Stimulated activated naive CD4-positive, alpha-beta T cell (primary cell): ENCODE measurements at places on chromosomes 1 and 21.

DNA sequence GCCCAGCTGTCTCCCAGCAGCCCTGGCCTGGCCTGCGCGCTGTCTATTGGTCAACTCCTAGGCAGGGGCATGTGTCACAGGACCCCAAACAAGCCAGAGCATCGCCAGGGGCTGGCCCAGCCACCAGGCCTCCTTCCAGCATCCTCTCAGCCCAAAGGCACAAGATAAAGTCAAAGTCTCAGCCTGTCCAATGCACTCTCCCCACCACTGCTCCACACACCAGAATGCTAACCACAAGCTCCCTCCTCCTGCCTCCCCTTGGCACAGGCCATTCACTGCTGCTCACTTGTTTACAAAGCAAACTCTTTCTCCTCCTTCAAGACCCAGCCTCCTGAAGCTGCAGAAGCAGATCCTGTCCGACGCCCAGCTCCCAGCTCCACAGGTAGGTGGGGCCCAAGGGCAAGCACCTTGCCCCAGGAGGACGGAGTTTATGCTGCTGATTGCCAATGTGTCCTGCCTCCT, 133.4 kb downstream of the DMRTB1 start:
- DNase-seq = no peak

DNA sequence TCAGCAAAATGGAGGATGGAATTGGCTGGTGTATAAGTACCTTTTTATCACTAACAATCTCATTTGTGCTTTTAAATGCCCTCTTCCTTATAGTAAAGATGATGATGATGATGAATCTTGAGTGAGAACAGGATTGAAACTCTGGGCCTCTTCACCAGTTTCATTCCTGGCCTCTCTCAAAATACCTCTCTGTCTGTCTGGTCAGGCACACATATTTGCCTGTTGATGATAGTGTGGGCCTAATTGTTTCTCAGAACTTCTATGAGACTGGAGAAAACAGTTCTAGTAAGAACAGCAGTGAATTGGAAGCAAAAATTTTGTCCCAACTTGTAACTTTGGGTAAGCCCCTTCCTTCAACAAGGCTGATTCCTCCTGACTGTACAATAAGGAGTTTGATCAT, 94.4 kb upstream of the RGS4 start:
- no peak for DNase-seq

DNA sequence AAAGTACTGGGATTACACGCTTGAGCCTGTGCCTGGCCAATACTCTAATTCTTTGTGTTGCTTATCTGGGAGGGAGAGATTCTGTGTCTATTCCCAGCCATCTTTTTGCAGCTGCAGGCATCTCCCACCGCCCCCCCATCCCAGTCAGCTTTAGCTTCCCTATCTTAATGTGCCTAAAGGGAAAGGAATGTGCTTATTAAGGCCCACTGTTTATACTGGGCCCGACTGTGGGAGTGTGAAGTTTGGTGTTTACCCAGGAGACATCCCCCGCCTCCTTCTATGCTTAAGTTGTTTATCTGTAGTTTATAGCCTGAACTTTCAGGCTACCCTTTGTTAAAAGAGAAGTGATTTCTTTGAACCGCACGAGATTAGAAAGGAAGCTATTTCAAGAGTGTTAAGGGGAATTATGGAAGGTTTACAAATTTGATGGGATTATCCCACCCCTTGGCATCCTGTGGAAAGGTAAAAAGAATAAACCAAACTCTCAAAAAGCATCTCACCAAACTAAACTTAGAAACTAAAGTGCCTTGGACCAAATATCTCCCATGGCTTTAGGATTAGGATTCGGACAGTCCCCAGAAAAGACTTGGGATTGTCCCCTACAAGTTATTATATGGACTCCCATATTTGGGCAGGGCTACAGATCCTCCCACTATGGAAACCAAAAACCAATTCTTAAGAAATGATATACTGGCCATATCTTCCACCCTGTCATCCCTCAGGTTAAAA, 25.5 kb upstream of the ZNF496 start:
- DNase-seq = no peak

GRCh38 chr1:152582647-152583046, 2.3 kb upstream of the LCE3D start:
- DNase-seq = no peak

GRCh38 chr1:207179036-207179435, 75.0 kb downstream of the C4BPA start:
- DNase-seq = no peak

DNA sequence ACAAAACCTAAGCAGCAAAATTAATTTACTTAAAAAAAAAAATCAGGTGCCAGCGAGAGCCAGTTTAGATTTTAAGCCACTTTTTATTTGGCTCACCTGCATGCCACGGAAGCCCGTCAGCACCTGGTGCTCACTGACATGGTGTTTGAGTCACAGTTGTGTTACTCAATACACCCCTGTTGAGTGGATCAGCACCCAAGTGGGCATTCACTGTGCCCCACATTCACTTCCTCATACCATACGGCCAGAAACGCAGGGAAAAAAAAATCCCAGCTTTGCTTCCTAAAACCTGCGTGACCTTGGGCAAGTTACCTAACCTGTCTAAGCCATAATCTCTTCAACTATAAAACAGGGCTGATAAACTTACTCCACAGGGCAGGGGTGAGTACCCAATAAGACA, 42.8 kb upstream of the SIM2 start:
- no peak for DNase-seq

DNA sequence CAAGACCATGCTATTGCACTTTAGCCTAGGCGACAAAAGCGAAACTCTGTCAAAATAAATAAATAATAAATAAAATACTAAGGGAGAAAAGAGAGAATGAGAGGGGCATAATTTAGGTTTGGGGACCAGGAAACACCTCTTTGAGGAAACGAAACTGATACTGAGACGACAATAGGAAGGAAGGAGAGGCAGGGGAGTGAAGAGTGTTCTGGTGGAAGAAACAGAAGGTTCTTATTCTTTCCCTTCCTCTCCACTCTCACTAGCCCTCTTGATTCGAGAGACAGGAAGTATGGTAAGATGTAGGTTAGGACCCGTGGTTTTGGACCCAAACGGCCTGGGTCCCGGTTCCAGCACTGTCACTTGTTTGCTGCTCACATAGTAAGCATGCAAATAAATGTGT, 1.6 kb upstream of the NKAIN1 start:
- DNase-seq = no peak

DNA sequence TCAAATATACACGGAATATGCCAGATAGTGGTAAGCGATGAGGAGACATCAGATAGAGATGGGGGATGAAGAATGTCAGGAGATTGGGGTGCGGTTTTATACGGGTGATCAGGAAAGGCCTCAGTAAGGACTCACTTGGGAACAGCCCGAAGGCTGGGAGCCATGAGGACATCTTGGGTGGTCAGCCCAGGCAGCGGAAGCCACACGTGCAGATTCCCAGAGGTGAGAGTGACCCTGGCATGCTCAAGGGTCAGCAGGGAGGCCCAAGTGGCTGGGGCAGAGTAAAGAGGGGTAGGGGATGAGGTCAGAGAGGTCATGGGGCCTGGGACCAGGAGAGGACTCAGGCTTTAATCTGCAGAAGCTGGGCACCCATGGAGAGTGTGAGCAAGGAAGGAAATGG, 106.6 kb downstream of the MATN1 start:
- DNase-seq = no peak

GRCh38 chr1:53561503-53562105, 102.4 kb downstream of the DMRTB1 start:
- DNase-seq = no peak
